Left lung (tissue), 14 donors: ENCODE measurements at places on chromosomes 4 and X. TPM values are rescaled to one million over a fixed set of nuclear protein-coding genes. Genes with fewer than 3 reads are reported as not detected.

- H3K36me3 ChIP-seq: no peaks in the 10 kb centered on the region
- no peaks in the 10 kb centered on the region for H3K4me1 ChIP-seq
- no peak overlapping the region for H3K4me3 ChIP-seq
- no peaks in the 10 kb centered on the region for H3K27me3 ChIP-seq
- no peak overlapping the region for H3K27ac ChIP-seq
- DNase-seq: no peak
These were observed 12.8 kb upstream of the SLC39A8 start for GRCh38 chr4:102358128-102358527.

SHROOM3 gene
- 17.0 TPM for polyA plus RNA-seq

DNA sequence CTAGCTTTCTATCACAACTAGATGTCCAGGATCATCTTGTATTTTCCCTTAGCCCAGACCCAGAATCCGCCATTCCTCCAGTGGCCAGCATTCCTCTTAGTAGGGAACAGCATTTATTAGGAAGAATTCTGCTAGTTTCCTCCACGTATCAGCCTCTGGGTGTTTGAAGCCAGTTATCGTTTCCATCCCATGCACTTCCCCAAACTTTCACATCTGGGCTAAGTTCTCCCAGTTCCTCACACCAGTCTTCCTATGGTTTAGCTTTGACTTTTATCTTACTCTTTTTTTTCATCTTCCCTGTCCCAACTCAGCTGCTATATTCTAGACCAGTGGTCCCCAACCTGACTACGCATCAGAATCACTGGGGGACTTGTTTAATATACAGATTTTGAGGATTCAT, 53.5 kb upstream of the PRSS48 start:
- H3K36me3 ChIP-seq: no peaks in the 10 kb centered on the region
- no peaks in the 10 kb centered on the region for H3K4me1 ChIP-seq
- no peak overlapping the region for H3K27ac ChIP-seq
- H3K27me3 ChIP-seq: no peaks in the 10 kb centered on the region
- DNase-seq: no peak

- H3K27me3 ChIP-seq: no peaks in the 10 kb centered on the region
- peak overlapping the region; percentile 92 for H3K4me3 ChIP-seq
- H3K4me1 ChIP-seq: peaks cover 9% of the 10 kb centered on the region
- H3K27ac ChIP-seq: peak overlapping the region; percentile 92
- H3K36me3 ChIP-seq: no peaks in the 10 kb centered on the region
These were observed 1.3 kb upstream of the ZNF141 start for GRCh38 chr4:336099-336892.

GPM6B gene
- 31.1 TPM for polyA plus RNA-seq

GRCh38 chrX:15358533-15358932, 23.2 kb upstream of the PIGA start:
- no peaks in the 10 kb centered on the region for H3K4me1 ChIP-seq
- H3K27ac ChIP-seq: no peak overlapping the region
- no peak overlapping the region for H3K4me3 ChIP-seq

- H3K36me3 ChIP-seq: no peaks in the 10 kb centered on the region
- no peak for DNase-seq
- H3K27ac ChIP-seq: no peak overlapping the region
These were observed 129.4 kb upstream of the BCOR start for GRCh38 chrX:40227125-40227524.

TRIM2 gene
- 87.2 TPM for polyA plus RNA-seq

- no peak for DNase-seq
- H3K27me3 ChIP-seq: no peaks in the 10 kb centered on the region
- H3K4me1 ChIP-seq: no peaks in the 10 kb centered on the region
- no peaks in the 10 kb centered on the region for H3K36me3 ChIP-seq
- no peak overlapping the region for H3K27ac ChIP-seq
- H3K4me3 ChIP-seq: no peak overlapping the region
These were observed 291.2 kb upstream of the PPARGC1A start for GRCh38 chr4:24181005-24181404.

DNA sequence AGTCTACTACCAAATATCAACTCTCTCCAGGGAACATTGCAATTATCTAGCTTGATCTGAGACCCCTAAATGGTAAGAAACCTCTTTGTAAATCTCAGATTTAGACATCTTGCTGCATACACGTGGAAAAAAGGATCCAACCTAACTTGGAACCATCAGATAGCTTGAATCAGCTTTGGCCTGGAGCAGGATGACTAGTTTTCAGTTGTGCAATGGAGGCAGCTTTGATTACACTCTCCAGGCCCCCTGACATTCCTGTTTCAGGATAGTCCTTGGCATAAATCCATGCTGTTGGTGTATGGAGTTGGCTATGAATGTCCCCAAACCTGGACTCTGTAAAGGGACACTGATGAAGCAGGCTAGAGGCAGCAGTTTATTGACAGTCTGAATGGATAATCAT, 1061.9 kb upstream of the TENM3 start:
- H3K36me3 ChIP-seq: no peaks in the 10 kb centered on the region
- no peak for DNase-seq
- H3K4me3 ChIP-seq: no peak overlapping the region
- H3K27ac ChIP-seq: no peak overlapping the region

AP1S2 gene
- 65.5 TPM for polyA plus RNA-seq

GRCh38 chrX:28697732-28698131, 110.5 kb downstream of the IL1RAPL1 start:
- H3K4me3 ChIP-seq: no peak overlapping the region
- H3K36me3 ChIP-seq: no peaks in the 10 kb centered on the region
- peak; percentile 1 for DNase-seq
- H3K27me3 ChIP-seq: no peaks in the 10 kb centered on the region

DNA sequence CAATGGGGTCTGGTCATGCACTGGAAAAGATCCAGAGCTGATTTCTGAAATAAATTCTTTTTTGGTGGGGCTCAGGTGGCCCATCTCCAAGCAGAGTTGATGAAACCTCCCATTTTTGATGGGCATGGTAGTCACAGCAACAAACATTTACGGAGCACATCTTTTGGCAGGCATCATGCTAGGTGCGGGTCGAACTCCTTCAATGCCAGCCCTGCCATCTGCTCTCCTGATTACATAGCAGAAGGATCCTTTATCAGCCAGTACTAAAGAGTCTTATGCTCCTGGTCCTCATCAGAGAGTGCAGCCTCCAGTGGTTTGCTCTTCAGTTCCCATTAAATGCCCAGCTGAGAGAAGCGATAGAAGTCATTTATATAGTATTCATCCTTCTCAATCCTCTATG, 121.7 kb downstream of the GRXCR1 start:
- H3K27ac ChIP-seq: no peak overlapping the region
- no peaks in the 10 kb centered on the region for H3K4me1 ChIP-seq
- no peak overlapping the region for H3K4me3 ChIP-seq

ZNF157 gene
- polyA plus RNA-seq: 1.2 TPM

- H3K36me3 ChIP-seq: no peaks in the 10 kb centered on the region
- H3K27ac ChIP-seq: no peak overlapping the region
- DNase-seq: no peak
- no peaks in the 10 kb centered on the region for H3K4me1 ChIP-seq
These were observed 733.3 kb downstream of the RPA4 start for GRCh38 chrX:97616883-97617530.

DNA sequence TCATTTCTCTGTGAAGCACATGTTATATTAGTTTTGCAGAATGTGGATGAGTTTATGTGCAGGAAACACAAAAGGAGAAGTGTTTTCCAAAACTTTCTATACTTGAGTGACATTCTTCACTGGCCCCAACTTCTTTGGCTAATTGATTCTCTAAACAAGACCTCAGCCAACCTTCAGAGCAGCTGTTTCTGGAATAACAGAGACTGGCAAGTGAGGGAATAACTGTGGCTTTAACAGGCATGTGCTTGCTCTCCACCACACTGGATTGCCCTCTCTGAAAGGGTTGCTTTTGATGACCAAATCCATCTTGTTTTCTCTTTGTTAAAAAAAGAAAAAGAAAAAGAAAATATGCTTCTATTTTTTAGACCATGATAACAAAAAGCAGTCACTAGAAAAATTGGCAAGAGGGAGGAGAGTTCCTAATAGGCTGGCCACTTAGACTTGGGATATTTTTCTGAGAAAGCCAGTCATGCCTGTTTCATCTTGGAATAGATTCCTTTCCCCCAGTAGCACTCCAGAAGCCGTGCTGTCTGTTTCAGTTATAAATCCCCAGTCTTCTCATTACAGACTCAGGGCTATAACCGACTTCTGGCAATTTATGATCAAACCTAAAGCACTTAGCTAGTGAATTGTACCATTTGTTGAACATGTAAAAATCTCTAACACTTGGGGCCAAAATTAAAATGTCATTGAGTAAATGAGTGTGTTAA, 295.0 kb upstream of the NR3C2 start:
- H3K27me3 ChIP-seq: no peaks in the 10 kb centered on the region
- no peak for DNase-seq
- H3K36me3 ChIP-seq: no peaks in the 10 kb centered on the region

GRCh38 chrX:153984351-153985178, 12.0 kb downstream of the TMEM187 start:
- no peaks in the 10 kb centered on the region for H3K36me3 ChIP-seq
- no peak overlapping the region for H3K4me3 ChIP-seq
- no peak for DNase-seq
- H3K27ac ChIP-seq: peak overlapping the region; percentile 69
- peaks cover 20% of the 10 kb centered on the region for H3K27me3 ChIP-seq

DNA sequence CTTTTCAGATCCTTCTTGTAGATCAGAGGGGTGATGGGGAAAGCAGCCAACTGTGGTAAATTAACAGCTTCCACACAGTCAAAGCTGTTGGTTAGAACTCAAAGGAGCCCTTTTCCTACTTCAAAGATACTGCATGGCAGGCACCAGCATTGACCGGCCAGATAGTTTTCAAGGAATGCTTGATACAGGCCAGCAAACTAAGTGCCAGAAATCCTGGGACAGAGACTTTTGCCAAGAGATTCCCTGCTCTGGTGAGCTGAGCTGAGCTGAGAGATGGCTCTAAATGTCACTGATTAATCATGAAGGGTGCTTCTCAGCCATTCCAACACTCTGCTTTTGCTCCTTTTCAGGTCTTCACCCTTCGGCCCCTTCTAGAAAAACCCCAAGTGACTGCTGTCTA, 131.6 kb upstream of the MED14 start:
- H3K4me3 ChIP-seq: no peak overlapping the region
- no peaks in the 10 kb centered on the region for H3K4me1 ChIP-seq
- H3K36me3 ChIP-seq: no peaks in the 10 kb centered on the region

- no peaks in the 10 kb centered on the region for H3K36me3 ChIP-seq
- H3K4me3 ChIP-seq: no peak overlapping the region
- H3K27me3 ChIP-seq: no peaks in the 10 kb centered on the region
- no peak for DNase-seq
- no peaks in the 10 kb centered on the region for H3K4me1 ChIP-seq
- H3K27ac ChIP-seq: no peak overlapping the region
These were observed 1450.6 kb upstream of the IGFBP7 start for GRCh38 chr4:58560736-58561135.

GRCh38 chr4:77190053-77190452, 33.0 kb downstream of the CCNG2 start:
- no peaks in the 10 kb centered on the region for H3K36me3 ChIP-seq
- H3K27ac ChIP-seq: no peak overlapping the region
- H3K27me3 ChIP-seq: no peaks in the 10 kb centered on the region
- no peak overlapping the region for H3K4me3 ChIP-seq
- no peak for DNase-seq

DNA sequence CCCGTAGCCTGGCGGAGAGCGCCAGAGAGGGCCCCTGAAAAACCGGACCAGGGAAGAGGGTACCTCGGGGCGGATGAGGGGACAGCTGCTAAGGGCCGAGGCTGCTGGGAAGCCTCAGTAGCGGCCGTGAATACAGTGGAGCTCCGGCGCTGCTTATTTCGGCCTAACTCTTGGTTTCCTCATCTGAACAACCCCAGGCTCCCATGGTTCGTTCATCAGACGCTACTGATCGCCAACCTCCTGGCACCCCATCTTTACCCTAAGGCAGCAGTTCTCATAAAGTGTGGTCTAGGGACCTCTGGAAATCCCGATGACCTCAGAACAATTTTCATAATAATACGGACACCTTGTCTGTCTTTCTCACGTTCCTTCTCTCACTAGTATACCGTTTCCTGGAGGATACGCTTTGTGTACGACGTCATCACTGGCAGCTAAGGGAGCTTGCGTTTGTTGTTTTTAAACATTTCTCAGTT, 645 bp upstream of the RAB28 start:
- peak overlapping the region; percentile 92 for H3K27ac ChIP-seq
- peaks cover 19% of the 10 kb centered on the region for H3K27me3 ChIP-seq
- H3K4me1 ChIP-seq: peaks cover 30% of the 10 kb centered on the region
- H3K4me3 ChIP-seq: peak overlapping the region; percentile 89
- H3K36me3 ChIP-seq: no peaks in the 10 kb centered on the region

DNA sequence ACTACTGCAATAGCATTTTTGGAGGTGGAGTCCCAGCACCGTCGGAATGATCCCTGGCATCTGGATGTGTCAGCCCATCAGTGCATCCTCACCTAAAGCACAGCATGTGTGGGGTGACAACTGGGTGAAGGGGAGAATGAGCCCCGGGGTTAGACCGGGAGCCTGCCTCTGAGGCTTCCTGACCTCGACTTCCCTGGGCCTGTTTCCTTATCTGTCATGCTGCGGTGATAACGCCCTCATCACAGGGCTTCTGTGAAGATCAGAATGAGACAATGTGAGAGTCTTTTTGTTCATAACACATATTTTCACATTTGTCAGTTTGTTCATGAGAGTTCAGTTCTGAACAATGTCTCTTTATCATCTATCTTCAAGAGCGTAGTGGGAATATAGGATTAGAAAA, 31.1 kb upstream of the PDLIM3 start:
- no peaks in the 10 kb centered on the region for H3K36me3 ChIP-seq
- no peak overlapping the region for H3K4me3 ChIP-seq
- H3K27ac ChIP-seq: peak overlapping the region; percentile 90
- H3K27me3 ChIP-seq: no peaks in the 10 kb centered on the region

DNA sequence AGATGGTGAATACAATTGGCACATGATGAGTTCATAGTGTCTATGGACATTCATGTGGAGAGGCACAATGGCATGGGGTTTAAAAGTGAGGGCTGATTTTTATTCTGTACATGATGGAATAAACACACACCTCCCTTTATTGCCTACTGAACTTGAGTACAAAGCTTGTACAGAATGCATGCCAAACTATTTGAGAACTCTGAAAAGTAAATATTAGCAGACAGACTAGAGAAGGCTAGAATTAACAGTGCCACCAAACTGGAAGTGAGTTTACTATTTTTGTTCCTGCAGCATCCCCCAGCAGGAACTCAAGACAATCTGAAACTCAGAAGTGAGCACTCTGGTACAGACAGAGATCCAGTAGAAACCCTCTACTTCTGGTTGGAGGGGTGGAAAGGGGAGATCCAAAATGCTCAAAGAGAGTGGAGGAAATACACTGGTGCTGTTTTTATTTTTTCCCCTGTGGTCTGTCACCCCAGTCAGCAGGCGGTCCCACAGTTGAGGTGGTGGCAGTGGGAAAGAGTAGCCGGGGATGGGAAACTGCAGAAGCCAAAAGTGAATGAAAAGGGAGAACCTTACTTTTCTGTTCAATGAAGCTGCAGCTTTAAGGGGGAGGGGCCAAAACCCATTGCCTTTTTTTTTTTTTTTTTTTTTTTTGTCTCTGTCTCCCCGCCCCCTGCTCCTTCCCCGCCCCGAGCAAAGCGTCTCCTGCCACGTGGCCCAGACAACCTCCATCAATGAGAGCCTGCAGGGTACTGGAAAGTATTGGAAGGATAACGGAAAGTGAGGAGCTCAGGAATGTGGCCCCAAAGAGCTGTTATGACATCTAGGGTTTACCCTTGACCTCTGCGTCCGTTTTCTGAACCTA, 20.5 kb downstream of the AKAP4 start:
- H3K36me3 ChIP-seq: no peaks in the 10 kb centered on the region
- no peaks in the 10 kb centered on the region for H3K4me1 ChIP-seq
- H3K27ac ChIP-seq: no peak overlapping the region
